ENCODE measurements at places on chromosomes 16 and 17. TPM values are rescaled to one million over a fixed set of nuclear protein-coding genes. Genes with fewer than 3 reads are reported as not detected.

- no peaks in the 10 kb centered on the region for H3K4me1 ChIP-seq
- no peaks in the 10 kb centered on the region for H3K36me3 ChIP-seq
- no peak overlapping the region for H3K27ac ChIP-seq
- no peaks in the 10 kb centered on the region for H3K27me3 ChIP-seq
- DNase-seq, result no peak
Observed at GRCh38 chr17:82957469-82957795, 117.6 kb upstream of the ZNF750 start.

- no peaks in the 10 kb centered on the region for H3K4me1 ChIP-seq
- H3K36me3 ChIP-seq, result peaks cover 54% of the 10 kb centered on the region
- H3K4me3 ChIP-seq, result no peak overlapping the region
- DNase-seq, result no peak
Observed at GRCh38 chr16:69741519-69741918, 13.2 kb downstream of the NOB1 start.

OR3A2 gene
- polyA plus RNA-seq, result 0.79 TPM

GRCh38 chr16:51163894-51164566, 13.0 kb upstream of the SALL1 start:
- H3K36me3 ChIP-seq, result no peaks in the 10 kb centered on the region
- H3K4me1 ChIP-seq, result no peaks in the 10 kb centered on the region
- no peaks in the 10 kb centered on the region for H3K27me3 ChIP-seq
- no peak overlapping the region for H3K4me3 ChIP-seq

DNA sequence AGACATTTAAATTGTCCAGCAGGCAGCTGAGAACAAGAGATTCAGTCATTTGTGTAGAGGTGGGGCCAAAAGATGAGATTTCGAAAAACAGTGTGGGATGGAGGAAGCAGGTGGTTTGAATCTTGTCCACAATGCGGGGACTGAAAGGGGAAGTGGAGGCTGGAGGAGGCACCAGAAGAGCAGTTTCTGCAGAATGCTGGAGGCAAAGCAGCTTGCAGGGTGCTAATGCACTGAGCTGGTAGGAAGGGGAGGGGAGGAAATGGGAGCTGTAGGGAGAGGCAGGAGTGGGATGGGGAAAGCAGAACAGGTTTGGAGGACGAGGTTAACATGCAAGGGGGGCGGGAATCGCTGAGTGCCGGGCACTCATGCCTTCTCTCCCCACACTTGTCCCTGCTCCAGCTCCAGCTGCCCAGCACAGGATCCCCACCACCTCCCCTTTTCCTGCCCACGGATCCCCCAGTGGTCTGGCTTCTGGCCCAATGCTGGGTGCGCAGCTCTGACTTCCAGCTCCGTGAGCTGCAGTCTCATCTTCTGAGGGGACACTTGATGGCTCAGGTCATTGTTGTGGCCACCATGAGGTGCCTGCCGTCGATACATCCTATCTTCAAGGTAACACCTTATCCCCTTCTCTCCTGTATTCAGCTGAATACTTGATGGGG, 9.4 kb downstream of the C17orf100 start:
- no peak overlapping the region for H3K4me3 ChIP-seq
- no peaks in the 10 kb centered on the region for H3K27me3 ChIP-seq
- H3K27ac ChIP-seq, result no peak overlapping the region
- DNase-seq, result no peak
- peaks cover 13% of the 10 kb centered on the region for H3K4me1 ChIP-seq
- no peaks in the 10 kb centered on the region for H3K36me3 ChIP-seq

Measured in CD4-positive, alpha-beta memory T cell (primary cell).